ENCODE measurements at places on chromosomes 6 and 20. TPM values are rescaled to one million over a fixed set of nuclear protein-coding genes. Genes with fewer than 3 reads are reported as not detected.
A peak's percentile ranks its signal among the peaks of the same experiment; 100 is the strongest.

MAS1 gene
- not detected for total RNA-seq

GRCh38 chr6:33824461-33825154, 20.8 kb upstream of the MLN start:
- no peak for DNase-seq

- no peak for DNase-seq
These were observed 99.0 kb upstream of the LGSN start for GRCh38 chr6:63418741-63419140.

- DNase-seq = peak; percentile 81
These were observed 3.0 kb downstream of the E2F3 start for GRCh38 chr6:20404641-20405032.
